T-helper 17 cell (primary cell): ENCODE measurements at places on chromosomes 7 and 10. TPM values are rescaled to one million over a fixed set of nuclear protein-coding genes. Genes with fewer than 3 reads are reported as not detected.

Gene LLCFC1
- total RNA-seq: not detected

DNA sequence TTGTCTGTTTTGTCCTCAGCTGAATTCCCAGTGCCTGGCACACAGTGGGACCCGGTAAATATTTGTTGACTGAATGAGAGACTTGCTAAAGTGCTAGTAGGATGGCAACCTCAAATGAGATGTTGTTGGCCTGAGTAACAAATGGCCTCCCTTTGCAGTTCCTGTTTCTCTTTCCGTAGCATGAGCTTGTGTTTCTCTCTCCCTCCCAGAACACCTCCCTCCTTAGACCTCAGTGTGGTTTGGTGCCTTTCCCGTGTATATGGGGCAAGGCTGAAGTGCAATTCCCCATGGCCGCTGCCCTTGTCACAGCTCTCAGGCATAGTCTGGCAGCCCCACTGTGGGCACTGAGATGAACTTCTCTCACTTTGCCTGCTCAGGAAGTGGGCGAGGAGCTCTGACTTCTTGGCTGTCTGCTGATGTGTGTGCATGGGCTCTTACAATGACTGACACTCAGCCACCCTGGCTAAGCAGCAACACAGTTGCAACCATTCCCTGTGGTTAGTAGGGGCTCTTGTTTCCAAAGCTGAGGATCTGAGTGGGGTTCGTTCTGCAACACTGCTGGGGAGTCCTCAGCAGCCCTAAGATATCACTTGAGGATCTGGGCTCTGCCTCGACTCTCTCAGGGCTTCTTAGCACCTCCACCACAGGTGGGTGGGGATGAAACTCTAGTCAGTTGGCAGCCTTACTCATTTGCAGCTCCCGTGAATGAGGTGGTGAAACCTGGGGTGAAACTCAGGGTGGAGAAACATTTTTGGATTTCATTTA is 136.1 kb downstream of the ICA1 start:
- peak; percentile 65 for DNase-seq

Gene GATA3
- total RNA-seq: 149 TPM

DNA sequence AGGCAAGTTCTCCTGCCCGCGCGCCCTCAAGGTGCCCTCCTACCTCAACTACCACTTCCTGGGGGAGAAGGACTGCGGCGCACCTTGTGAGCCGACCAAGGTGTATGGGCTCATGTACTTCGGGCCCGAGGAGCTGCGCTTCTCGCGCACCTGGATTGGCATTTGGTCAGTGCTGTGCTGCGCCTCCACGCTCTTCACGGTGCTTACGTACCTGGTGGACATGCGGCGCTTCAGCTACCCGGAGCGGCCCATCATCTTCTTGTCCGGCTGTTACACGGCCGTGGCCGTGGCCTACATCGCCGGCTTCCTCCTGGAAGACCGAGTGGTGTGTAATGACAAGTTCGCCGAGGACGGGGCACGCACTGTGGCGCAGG is 1.4 kb downstream of the FZD1 start:
- DNase-seq: no peak

Gene RSU1
- 60.1 TPM for total RNA-seq

GRCh38 chr10:26475386-26475785 is 37.2 kb downstream of the APBB1IP start:
- no peak for DNase-seq

DNA sequence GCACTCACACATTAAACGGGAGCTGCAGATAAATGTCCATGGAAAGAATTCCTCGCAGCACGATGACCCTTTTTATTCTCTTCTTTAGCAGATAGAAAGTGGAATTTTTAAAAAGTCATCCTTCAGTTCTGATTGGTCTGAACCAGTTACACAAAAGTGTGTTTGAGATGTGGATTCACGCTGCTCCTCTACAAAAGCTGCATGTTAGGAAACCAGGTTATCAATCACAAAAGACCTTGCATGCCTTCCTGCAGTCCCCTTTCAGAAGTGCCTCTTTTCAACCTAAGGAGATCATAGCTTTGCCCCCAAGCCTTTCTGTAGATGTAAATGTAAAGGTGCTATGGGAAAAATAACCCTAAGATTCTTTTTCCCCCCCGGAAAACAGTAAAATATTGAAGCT is 299.7 kb downstream of the PLXDC2 start:
- no peak for DNase-seq

GRCh38 chr10:97321804-97322190 is 2.7 kb downstream of the FRAT1 start:
- DNase-seq: no peak

- DNase-seq: no peak
Observed at GRCh38 chr7:1201916-1202315, 30.8 kb upstream of the UNCX start.

GRCh38 chr10:17386616-17387075 is 67.7 kb downstream of the ST8SIA6 start:
- no peak for DNase-seq

- DNase-seq: no peak
Observed at GRCh38 chr10:4102802-4103344, 317.9 kb upstream of the KLF6 start.

Gene PLCE1
- total RNA-seq: not detected

Gene SPDYE6
- not detected for total RNA-seq

DNA sequence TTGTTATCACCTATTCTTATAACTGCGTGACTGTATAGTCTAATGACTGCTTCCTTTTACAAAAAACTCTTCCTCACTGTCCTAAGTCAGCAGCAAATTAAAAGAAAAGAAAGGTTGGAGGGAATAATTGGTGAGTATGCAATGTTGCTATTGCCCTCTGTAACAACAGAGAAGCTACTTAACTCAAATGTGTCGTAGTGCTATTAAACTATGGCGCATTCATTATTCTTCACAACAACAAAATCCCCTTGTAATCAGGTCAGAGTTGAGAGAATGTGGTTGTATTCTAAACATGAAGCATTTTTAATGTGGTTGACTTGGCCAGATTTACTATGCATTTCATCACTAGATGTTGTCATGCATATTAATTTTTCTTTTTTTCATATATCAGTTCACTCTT is 897.8 kb upstream of the PHF14 start:
- DNase-seq: no peak

DNA sequence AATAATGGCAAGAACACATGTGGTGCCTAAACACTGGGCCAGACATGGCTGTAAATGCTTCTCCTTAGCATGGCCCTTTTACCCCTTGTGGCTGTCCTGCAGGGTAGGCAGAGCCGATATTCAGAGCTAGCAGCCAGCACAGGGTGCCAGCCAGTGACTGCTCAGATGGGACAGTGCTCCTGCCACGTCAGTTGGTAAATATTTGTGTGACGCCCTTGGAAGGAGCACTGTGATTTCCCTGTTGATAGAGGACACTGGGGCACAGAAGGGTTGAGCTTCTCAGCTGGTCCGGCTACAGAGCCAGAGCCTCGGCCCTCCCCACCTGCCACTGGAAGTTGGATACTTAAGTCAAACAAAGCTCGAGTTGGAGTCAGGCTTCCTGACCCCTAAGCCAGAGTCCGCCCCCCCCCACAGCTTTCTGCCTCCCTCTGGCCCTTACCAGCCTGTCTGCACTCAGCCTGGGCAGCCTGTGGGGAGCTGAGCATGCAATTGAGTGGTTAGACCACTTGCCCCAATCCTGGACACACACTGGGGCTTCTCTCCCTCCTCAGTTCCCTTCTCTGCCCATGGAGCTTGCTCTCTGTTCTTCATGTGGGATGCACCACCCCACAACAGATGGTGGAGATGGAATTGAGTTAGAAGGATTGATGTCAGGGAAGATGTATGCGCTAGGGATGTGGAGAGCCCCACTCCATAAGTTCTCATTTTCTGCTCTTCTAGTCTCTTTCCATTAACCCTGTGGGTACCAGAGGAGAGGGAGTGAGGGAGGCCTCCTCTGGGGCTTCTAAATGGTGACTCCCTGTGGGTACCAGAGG is 350.8 kb downstream of the PLXNA4 start:
- DNase-seq: no peak

- DNase-seq: no peak
Observed at GRCh38 chr7:92632791-92633190, 42.6 kb upstream of the FAM133B start.

DNA sequence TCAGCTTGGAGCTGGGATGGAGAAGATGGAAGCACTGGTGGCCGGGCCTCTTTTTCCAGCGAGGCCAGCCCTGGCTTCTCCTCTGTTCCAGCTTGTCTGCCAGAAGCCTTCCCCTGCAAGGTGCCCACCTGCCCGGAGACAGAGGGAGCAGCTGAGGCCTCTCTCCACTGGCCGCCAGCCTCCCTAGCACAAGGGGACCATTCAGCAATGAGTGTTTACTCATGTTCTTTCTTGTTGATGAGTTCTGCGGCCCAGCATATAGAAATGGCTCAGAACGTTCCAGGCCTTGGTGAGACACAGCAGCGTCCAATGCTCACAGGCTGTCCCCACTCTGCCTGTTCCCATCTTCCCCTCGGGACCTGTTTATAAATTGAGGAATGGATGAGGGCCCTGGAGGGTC is 47.3 kb downstream of the CHST3 start:
- DNase-seq: no peak

- no peak for DNase-seq
Observed at GRCh38 chr7:126780993-126781392, 471.7 kb downstream of the GRM8 start.

DNA sequence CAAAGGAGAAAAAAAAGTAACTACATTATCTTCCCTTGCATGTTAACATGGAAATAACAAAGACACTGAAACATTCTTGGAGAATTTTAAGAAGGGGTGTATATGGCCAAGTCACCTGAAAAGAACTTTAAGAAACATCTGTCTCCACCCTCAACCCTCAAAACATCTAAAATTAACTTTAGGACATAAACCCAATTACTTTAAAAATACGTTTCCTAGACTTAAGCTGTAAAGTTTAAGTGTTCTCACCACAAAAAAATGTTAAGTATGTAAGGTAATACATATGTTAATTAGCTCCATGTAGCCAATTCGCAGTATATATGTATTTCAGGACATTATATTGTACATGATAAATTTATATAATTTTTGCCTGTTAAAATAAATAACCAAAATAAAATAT is 71.1 kb upstream of the GLCCI1 start:
- DNase-seq: no peak

DNA sequence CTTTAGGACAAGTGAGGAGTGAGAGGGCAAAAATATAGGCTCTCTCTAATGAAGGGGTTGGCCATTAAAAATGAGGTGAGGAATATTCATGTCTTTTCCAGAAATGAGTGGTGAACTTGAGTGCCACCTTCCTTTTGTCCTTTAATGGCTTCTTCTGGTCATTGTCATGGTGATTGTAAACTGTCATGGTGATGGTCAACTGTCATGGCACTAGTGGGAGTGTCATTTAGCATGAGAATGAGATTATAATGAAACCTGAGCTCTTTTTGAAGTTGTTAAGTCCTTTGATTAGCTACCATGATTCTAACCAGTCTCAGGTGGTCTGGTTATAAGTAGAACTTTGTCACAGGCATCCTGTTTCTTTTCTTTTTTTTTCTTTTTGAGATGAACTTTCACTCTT is 524.4 kb downstream of the NEBL start:
- DNase-seq: no peak

Gene C10orf143
- 5.5 TPM for total RNA-seq

- DNase-seq: no peak
Observed at GRCh38 chr10:104197364-104197763, 34.8 kb downstream of the CFAP43 start.

DNA sequence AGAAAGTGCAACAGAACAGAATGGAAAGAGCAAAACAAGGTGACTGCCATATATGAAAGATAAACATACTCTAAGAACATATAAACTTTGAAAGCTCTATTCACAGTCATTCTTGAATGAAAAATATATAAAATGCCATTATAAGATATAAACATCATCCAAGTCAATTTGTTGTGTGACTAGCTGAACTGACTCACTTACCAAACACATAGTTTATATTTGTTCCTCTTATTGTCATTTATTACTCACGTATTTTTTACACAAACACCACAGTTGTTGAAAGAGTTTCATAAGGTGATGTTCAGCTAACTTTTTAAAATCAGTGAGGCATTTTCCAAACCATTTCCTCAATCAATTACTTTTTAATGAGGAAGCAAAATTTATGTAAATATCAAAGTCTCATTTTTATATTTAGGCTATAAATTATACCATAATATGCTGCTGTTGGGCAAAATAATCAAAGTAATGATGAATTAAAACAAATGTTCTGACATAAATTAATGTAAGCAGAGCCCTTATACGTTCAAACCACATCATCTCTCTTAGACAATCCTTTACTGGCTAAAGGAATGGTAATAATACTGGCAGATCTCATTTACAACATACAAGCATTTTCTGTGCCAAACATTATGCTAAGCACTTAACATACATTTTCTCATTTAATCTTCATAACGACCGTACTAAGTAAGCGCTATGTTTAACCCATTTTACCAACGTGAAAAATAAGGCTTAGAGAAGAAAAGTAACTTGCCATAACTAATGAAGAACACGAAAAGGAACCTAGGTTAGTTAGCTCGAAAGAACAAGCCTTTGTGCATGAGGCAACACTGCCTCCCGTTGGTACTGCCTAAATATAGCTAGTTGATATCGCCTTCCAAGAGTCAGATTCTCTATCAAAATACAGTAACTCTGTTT is 7.3 kb downstream of the LRRN3 start:
- DNase-seq: no peak

Gene SLC26A5
- total RNA-seq: not detected

DNA sequence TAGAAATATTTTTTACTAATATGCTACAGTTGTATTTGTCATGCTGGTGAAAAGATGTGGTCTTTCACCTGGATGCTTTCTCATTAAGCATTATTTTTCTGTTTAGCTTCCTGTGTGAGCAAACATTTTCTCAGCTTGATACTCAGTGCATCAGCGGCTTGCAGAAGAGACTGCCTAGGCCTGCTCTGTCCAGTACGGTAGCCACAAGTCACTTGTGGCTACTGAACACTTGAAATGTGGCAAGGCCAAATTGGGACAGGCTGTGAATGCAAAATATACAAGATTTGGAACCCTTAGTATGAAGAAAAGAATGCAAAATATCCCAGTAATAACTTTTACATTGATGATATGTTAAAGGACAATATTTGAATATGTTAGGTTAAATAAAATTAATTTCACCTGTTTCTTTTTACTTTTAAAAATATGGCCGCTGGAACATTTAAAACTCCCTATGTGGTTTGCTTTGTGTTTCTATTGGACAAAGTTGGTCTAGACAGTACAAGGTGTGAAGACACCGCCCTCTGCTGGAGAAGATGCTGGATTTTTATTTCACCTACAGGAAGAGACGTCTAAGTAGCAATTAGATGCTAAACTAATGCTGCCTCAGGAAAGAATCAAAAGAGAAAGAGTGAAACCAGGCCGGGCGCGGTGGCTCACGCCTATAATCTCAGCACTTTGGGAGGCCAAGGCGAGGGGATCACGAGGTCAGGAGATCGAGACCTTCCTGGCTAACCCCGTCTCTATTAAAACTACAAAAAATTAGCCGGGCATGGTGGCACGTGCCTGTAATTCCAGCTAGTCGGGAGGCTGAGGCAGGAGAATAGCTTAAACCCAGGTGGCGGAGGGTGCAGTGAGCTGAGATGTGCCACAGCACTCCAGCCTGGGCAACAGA is 5.3 kb downstream of the SRGN start:
- DNase-seq: peak; percentile 46

GRCh38 chr10:127451628-127452027 is 97.5 kb upstream of the NPS start:
- no peak for DNase-seq

Gene LARP4B
- 59.4 TPM for total RNA-seq

- no peak for DNase-seq
Observed at GRCh38 chr7:46589286-46589685, 668.2 kb upstream of the IGFBP3 start.
